Cardiac muscle cell (in vitro differentiated cells and primary cell): ENCODE measurements at places on chromosomes 11 and 22.

- DNase-seq = no peak
Observed at GRCh38 chr22:42177891-42178336, 47.3 kb upstream of the CYP2D6 start.

DNA sequence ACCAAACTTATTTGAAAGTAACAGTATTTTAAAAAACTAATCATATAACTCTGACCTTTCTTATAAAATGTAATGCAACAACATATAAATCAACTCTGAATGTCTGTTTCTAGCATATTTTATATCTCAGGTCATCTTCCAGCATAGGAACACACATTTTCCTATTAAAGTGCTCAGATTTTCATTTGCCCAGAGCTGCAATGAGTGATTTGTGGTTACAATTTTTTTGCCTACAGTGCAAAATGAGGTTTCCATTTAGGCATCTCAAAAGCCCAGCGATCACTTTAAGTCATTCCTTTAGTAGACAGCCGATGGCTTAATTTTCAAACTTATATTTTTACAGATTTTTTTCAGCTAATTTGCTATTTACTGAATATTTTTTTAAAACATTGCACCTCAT lies 1.0 kb downstream of the LYVE1 start:
- no peak for DNase-seq

DNA sequence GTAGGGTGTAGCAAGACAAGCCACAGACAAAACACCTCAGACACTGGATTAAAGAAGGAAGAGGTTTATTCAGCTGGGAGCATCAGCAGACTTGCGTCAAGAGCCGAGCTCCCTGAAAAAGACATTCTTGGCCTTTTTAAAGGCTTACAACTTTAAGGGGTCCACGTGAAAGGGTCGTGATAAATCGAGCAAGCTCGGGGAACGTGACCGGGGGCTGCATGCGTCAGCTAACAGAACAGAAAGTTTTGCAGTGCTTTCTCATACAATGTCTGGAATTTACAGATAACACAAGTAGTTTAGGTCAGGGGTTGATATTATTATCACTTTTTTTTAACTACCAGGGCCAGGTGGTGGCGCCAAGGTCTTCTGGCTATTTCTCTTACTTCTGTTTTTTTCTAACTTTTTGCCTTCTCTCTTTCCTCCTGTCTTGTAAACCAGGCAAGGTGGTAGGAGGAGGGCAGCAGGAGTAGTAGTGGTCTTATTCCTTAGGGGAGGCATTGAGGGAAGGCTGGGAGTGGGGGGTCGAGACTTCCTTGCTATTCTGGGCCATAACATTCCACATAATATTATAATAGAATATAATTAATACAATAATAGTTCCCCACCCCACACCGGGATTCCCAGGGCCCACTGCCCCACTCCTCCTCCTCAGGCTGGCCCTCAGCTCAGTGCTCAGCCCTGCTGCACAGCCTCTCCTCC lies 587 bp upstream of the ALDH3B1 start:
- peak; percentile 61 for DNase-seq

DNA sequence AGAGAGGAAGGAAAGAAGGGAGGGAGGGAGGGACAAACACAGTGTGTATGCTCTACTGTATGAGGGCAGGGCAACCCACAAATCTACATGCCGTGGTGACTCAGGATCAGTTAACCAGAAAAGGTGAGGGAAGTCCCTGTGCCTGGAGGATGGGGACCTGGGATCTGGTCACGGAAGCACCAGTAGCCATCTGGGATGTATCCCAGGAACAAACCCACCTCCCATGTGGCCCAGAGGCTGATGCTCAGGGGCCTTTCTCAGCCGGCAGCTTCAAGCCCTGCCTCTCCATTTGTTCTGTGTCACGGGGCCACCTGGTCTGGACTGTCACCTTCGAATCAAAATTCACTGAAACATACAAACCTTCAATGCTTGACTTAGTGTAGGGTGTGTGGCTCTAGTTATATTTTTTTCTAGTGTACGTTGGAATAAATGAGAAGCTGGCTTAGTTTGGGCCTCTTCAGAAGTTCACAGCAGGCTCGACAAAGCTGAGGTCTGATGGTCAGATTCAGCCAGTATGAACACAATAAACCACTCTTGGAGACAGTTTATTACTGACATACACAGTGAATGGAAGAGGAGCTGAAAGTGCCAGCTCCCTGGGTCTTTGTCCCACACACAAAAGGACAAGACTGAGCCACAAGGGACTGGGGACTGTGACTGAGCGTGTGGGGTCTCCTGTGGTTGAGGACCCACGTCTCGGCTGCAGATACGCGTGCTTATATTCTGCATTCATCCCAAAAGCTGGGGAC lies 23.5 kb upstream of the RTL6 start:
- DNase-seq = no peak

GRCh38 chr11:8309311-8309710 lies 45.6 kb upstream of the LMO1 start:
- no peak for DNase-seq

DNA sequence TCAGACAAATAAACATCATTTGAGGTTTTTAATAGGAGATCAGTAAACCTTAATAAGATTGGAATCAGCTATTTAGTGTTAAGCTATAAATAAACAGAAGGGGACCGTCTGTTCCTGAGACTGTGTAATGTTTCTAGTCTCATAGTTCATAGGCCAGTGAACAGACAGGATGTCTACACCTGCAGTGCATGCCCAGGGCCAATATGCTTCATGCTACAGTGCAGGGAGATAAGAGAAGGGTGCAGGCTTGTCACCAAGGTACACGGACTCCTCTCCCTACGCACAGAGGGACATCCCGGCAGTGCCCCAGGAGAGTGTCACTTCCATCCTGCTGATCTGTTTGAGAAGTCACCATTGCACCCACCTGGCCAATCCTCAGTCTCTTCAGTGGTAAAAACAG lies 148.6 kb downstream of the OPCML start:
- DNase-seq = no peak

DNA sequence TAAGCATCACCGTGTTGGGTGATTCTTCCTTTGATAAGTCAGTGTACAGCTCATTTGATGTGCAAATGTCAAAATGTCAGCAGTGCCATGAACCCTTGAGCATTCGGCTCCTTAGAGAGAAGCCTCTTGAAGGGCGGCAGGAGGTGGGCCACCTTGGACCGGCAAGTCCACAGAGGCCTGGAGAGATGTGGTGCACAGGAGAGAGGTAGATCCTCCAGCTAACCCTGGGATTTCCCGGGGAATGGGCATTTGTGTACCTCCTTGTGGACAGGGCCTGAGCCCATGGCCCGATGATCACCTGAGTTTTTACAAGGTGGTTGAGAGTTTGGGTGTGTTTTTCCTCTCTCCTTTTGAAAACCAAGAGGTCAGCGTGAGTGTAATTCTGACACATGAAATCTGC lies 133.2 kb upstream of the RCN1 start:
- DNase-seq = no peak

GRCh38 chr11:110098645-110099044 lies 5.5 kb downstream of the ZC3H12C start:
- no peak for DNase-seq

DNA sequence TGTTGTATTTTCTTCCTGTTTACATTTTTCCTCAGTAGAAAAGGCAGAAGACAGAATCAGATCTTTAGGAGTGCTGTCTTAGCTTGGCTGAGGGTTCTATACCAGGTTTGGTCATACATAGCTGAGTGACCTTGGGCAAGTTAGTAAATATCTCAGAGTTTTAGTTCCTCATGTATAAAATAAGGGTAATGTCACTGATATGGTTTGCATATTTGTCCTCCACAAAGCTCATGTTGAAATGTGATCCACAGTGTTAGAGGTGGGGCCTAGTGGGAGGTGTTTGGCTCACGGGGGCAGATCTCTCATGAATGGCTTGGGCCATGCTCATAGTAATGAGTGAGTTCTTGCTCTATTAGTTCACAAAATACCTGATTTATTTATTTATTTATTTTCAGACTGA lies 7.5 kb upstream of the HTR3A start:
- no peak for DNase-seq

DNA sequence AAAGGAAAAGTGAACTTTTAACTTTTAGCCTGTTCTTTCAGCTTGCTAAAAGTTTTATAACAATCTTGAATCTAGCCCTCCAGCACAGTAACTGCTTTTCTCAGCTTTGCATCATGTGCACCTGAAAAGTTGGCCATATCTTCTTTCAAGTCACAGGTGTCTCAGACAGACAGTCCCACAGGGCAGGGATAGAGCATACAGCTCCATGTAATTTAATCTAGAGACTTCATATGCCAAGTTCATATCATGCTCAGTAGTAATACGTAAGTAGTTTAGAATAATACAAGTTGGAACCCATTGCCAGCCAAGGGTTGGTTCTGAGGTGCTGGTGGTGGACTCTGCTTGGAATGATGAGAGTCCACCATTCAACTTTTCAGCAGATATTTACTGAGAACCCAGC lies 68.6 kb downstream of the PKNOX2 start:
- DNase-seq = no peak

DNA sequence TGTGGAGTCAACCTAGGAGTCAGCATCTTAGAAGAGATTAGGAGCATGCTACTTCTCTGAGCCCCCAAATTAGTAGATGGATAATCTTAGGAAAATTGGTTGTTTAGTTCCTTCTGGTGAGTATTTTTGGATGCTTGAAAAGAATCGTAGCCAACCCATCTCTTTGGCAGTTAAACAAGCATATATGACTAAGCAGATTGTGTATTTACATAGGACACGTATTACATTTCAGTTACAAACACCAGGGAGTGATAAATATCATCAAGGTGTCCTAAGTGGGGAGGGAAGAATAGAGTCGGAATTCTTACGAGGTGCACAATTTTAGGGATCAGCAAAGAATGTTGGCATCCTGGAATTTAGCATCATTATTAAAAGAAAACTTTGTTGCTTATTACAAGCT lies 13.5 kb downstream of the PLET1 start:
- DNase-seq = no peak

DNA sequence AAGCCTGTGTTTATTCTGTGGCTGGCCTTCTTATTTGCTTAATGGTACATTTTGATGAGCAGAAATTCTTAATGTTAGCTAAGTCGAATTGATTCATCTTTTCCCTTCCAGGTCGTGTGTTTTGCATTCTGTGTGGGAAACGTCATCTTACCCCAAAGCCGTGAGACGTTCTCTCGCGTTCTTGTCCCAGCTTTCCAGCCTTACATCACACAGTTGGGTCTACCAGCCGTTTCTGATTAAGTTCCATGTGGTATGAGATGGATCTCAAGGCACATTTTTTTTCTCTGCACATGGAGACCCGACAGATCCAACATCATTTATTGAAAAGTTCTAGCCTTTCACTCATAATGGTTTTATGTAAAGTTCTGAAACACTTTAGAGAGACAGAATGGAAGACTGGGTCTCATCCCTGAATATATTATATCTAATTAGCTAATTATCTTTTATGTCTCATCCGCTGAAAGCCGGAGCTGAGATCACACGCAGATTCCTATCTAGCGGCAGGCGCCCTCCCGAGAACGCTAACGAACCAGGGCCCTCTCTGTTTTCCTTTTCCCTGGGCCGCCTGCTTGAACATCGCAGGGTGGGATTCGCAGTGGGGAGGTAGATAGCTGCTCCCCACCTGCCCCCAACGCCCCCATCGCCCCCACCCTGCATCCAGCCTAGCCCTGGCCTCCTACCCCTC lies 1162.2 kb downstream of the BRD1 start:
- no peak for DNase-seq

- no peak for DNase-seq
Observed at GRCh38 chr11:122024278-122024677, 91.7 kb downstream of the BLID start.

- DNase-seq = peak; percentile 21
Observed at GRCh38 chr11:69554849-69555248, 73.4 kb downstream of the LINC01488 start.

- no peak for DNase-seq
Observed at GRCh38 chr22:36387709-36387958, 133 bp downstream of the MYH9 start.

DNA sequence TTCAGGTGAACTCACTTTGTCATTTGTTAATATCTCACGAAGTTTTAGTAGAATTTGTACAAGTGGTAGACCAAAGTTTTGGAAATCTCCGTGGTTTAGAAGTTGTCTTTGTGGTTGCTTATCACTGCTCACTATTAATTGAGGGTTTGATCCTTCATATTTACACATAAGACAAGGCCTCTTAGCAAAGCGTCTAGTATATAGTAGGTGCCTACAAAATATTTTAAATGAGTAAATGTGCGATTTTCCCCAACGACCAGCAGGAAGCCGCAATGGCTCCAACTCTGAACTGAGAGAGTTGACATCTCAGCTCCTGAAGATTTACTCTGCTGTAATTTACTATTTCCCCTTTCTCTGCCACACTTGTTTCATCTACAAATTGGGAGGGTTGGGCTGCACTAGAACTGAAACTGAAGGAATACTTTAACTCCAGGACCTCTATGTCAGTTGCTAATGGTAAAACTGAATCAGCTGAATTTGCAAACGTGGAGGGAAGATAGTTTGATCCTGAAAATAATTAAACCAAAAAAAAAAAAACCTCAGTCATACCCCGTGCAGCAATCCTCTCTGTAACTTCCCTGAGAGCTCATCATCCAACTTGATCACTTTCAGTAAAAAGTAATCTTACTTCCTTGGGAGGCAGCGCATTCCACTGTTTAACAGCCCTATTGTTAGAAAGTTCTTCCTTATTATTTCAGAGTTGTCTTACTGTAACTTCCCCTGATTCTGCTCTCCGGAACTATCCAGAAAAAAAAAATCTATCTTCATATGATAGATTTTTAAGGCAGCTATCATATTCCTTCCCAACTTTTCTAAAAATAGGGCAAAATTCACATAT lies 1.3 kb upstream of the SBF2 start:
- no peak for DNase-seq

GRCh38 chr22:42271906-42272305 lies 1.5 kb upstream of the TCF20 start:
- no peak for DNase-seq

DNA sequence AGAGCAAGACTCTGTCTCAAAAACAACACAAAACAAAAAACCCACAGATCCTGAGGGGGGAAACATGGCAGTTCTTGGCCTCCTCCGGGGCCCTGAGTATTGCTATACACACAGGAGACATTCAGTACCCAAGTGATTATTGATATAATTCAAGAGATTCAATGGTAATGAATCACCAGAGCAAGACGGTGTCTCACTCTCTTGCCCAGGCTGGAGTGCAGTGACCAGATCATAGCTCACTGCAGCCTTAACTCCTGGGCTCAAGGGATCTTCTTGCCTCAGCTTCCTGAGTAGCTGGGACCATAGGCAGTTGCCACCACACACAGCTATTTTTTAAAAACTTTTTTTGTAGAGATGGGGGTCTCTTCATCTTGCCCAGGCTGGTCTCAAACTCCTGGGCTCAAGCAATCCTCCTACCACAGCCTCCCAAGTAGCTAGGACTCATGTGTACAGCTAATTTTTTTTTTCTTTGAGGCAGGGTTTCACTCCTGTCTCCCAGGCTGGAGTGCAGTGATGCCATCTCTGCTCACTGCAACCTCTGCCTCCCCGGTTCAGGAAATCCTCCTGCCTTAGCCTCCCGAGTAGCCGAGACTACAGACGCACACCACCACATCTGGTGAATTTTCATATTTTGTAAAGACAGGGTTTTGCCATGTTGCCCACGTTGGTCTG lies 21.8 kb upstream of the PIK3C2A start:
- no peak for DNase-seq
